CD4-positive, alpha-beta T cell treated with Interleukin-6 at 100 ng/mL for 8 hours (primary cell): ENCODE measurements at places on chromosomes 6 and 20.

DNA sequence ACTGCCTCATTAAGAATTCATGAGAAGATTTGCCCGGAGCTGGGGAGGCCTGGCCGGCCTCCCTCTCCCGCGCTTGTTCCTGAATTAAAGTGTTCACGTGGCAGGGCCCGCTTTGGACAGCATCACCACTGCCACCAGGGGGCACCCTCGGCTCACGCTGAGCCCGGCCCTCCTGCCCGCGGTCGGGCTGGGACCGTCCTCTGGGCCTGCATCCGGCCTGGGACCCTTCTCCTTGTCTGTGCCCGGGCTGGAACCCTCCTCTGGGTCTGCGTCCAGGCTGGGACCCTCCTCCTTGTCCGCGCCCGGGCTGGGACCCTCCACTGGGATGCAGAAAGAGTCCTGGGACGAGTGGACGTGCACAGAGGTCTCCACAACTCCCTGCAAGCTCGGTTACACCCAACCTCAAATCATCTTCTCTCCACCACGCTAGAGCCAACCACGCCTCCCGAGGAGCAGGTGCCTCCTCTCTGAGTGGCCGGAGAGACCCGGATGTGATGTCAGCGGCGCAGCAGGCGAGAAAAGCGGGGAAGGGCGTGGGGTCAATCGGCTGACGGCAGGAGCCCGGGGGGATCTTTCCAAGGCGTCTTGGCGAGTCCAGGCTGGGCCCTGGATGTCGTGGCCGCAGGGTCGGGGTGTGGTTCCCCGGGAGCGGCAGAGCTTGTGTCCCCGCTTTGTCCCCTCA lies 50.9 kb upstream of the DACT2 start:
- DNase-seq, result peak; percentile 17

DNA sequence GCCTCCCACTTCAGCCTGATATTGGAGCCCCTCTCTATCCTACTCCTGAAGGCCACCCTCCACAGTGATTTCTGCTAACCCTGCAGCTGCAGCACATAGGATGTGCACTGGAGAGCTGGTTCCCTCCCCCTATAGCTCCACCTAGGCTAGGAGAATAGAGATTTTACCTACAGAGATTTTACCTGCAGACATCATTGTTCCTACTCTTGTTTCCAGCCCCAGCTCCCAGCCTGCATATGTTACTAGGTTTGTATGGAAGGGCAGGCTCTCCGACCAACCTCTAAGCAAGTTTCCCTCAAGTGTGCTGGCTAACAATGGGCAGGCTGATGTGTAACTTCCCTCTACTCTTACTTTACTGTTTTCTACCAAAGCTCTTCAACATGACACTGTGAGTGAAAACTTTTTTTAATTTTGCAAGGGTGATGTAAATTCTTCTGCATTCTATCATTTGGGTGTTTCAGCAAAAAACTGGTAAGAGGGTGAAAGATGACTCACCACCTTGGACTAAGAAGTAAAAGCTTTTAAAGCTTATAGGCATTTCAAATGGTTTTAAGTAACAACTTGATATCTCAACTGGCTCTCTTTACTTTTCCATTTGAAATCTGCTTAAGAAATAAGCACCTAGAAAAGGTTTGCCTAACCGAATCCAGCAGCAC lies 106.8 kb downstream of the CDK19 start:
- DNase-seq, result no peak

DNA sequence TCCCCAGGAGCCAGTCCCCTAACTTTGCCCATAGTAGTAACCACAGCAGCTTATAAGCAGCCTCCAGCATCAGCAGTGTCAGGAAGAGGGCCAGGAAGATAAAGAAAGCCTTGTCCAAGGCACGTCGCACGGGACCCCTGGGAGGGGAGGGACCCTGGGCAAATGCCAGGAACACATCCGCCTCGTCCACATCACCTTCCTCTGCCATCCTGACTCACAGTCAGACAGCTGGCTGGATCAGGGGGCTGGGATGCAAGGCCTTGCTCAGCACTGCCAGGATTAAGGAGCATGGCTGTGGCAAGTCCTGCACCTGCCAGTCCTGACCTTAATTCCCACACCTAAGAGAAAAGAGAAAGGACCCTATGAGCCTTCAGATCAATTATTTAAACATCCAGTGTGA lies 11.5 kb upstream of the ZBTB22 start:
- no peak for DNase-seq

DNA sequence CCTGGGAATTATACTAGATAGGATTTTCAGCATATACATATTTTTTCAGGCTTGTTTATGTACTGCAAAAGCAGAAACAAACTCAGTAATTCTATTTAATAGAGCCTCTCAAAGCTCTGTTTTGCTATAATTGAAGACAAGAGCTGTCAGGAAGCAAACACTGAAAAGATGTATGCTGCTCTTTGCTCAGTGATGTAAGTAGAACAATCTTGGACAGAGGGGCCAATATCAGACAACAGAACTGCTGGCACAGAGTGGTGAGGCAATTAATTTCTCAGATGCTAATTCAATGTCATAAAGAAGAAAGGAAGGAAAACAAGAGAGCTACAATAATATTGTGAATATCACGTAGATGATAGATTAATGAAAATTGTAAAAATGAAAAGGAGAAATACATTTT lies 663.3 kb upstream of the ADGRB3 start:
- no peak for DNase-seq

GRCh38 chr6:135655055-135655454 lies 157.5 kb upstream of the AHI1 start:
- DNase-seq, result no peak

DNA sequence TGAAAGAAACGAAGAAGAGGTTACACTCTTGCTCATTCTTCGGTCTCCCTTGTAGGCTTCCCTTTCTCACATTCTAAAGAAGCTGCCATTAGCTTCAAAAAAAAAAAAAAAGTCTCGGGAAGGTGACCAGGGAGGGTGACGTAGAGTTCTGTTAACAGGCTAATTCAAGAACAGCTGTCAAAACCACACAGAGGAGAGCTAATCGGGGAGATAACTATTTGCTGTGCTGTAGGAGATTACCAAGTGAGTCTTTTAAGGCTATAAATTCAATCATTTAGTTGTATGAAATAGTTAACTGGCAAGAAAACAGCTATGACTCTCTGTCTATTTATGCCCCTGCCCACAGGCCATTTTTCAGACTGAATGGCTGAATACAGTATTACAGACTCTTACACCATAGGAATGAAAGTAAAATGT lies 256.8 kb downstream of the SYNE1 start:
- no peak for DNase-seq

DNA sequence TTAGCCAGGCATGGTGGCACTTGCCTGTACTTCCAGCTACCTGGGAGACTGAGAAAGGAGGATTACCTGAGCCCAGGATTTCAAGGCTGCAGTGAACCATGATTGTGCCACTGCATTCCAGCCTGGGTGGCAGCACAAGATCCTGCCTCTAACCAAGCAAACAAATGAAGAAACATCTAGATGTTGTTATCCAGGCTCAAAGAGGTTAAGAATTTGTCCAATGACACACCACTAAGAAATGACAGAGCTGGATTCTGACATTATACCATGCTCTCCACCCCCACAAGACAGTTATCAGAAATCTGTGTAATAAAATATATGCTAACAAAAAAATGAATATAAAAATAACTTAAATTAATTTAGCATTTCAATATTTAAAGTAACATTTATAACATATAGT lies 925.5 kb upstream of the SLC35B3 start:
- DNase-seq, result no peak

- DNase-seq, result no peak
These were observed 305.5 kb downstream of the SLC35F1 start for GRCh38 chr6:118212451-118213173.

- DNase-seq, result peak; percentile 12
These were observed 43.5 kb upstream of the TIAM2 start for GRCh38 chr6:154951345-154952200.

GRCh38 chr20:23668477-23668951 lies 20.3 kb downstream of the CST4 start:
- DNase-seq, result no peak

DNA sequence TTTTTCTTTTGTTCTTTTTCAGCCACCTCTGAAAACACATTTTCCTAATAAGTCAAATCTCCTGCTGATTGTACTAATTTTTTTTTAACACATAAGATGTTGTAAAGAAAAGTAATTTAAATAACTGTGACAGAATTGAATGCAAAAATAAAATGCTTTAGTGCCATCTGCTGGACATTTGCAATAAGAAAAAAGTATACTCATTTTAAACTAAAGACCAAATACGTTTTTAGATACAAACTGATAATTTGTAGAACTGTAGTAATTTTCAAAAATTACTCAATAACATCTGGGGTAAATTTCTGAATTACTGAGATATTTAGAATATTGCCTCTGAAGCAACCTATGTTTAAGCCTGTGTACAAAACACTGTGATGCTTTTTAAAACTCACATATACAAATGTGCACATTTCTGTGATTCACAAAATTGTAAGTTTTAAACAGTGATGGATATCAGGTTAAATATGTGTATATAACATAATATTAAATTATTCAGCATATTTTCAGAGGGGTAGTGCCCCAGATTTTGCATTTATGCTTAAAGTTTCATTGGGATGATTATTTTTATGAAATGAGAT lies 198.7 kb downstream of the RIMS1 start:
- no peak for DNase-seq

DNA sequence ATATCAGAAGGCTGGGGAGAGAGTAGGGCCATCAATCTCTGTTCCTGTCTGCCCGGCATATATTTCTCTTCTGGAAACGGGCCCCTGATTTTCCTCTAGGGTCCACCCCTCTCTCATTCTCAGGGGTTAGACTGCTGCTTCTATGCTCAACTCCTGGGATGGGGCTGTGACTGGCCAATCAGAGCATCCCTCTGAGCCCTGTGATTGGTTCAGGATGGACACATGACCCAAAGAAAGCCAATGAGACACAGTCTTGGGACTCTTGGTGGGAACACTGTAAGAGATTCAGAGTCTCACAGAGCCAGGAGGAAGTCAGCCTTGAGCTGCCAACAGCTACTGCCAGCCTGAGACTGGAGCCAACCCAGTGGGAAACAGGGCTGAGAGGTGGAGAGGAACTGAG lies 31.0 kb upstream of the KCNB1 start:
- DNase-seq, result no peak

DNA sequence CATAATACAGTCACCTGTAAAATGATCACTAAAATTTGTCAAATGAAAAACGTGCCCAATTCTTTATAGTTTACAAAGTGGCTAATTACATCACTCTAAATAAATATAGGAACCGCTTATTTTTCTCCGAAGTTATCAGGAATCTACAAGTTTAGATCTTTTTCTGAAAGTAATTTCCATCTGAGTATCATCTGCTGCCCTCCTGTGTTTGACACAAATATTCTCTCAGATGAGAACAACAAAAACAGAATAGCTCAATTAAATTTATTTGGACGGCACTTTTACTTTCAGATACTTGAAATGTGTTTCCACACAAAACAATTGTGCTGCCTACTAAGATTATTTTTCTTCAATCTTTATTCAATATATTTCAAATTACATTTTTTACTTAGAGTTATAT lies 5.0 kb downstream of the SF3B5 start:
- no peak for DNase-seq

DNA sequence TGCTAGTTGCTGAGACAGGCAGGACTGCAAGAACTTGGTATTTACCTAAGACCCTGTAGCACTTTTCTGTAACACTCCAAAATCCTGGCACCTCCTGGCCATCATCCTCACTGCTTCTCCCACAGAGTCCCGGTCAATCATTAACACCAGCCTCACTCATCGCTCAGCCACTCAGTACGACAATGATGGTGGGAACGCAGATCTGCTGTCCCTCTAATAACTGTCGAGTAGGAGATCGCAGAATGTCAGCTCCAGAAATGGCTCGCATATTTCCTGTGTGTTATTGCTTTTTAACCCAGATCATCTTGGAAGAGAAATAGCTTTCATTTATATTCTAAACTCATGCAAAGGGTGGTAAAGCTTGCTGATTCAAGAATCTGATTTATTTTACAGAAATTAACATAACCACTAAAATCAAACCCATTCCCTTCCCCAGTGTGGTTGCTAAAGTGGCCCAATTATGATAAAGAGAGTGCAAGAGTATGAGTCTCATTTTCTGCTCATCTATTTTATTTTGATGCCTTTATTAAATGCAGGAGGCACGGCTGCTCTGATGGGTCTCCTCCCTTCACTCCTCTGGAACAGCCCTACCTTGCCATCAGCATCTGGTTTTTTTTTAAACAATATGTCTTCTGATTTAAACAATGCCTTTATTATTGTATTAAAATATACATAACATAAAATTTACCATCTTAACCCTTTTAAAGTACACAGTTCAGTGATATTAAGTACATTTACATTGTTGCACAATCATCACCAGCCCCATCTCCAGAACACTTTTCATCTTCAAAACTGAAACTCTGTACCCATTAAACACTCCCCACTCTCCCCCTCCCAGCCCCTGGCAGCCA lies 28.3 kb upstream of the GGTLC1 start:
- no peak for DNase-seq

GRCh38 chr6:170087941-170088581 lies 202.8 kb downstream of the DLL1 start:
- DNase-seq, result peak; percentile 58

- no peak for DNase-seq
These were observed 8.9 kb upstream of the TBCC start for GRCh38 chr6:42754759-42755158.

DNA sequence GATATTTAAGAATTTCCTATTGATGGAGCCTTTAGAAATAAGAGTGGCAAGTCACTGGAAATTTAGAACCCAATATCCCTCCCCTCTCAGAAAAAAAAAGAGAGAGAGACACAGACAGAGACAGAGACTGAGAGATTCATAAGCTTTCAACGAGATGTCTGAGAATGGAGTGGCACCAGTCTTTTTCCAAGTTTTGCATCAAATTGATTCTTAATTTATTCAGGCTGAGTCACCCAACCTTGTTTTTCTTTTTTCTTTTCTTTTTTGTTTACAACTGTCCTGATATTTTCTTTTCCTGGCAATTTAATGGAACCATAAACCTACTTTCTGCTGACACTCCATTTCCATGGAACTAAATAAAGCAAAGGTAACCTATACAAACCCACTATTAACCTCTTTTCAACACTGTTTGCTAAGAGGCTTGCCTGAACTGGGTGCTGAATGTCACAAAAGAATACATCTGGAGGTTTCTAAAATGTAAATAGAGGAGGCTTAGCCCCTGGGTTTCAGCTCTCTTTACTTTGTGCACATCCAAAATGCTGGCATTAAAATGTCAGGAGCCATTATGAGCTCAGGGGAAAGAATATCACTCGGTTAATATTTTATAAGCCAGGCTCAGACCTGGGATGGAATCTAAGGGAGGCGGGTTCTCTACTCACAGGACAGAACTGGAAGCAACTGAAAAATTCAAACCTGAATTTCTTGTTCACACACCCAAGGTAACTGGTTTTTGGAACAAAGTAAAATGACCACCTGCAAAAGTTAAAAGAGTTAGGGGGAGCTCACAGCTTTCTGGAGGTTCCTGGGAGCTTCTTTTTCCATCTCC lies 100.8 kb downstream of the BFSP1 start:
- no peak for DNase-seq

- no peak for DNase-seq
These were observed 111.5 kb downstream of the TIAM2 start for GRCh38 chr6:155106456-155107115.

GRCh38 chr6:64736421-64736950 lies 970.5 kb downstream of the EYS start:
- DNase-seq, result no peak
